ENCODE measurements at places on chromosomes 7 and 10.
A peak's percentile ranks its signal among the peaks of the same experiment; 100 is the strongest.

GRCh38 chr7:137462074-137462715 lies 118.7 kb upstream of the PTN start:
- no peak for DNase-seq

- DNase-seq: no peak
Measured at GRCh38 chr7:104891949-104892348, 122.1 kb upstream of the KMT2E start.

DNA sequence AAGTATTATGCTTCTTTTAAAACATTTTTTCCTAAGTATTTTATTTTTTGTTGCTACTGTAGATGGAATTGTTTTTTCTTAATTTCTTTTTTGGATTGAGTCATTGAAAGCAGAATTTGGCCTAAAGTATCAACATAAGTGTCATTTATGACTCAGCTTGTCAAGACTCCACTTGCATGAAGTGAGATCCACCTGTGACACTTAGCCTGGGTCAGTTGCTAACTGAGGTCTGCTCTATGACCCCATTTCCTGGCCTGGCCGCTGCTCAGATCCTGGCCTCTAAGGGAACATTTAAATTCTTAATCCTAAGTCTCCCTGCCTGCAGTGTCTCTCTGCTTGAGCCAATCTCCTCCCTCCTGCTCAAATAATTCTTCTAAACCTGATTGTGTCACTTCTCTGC lies 35.5 kb downstream of the TMEM270 start:
- no peak for DNase-seq

DNA sequence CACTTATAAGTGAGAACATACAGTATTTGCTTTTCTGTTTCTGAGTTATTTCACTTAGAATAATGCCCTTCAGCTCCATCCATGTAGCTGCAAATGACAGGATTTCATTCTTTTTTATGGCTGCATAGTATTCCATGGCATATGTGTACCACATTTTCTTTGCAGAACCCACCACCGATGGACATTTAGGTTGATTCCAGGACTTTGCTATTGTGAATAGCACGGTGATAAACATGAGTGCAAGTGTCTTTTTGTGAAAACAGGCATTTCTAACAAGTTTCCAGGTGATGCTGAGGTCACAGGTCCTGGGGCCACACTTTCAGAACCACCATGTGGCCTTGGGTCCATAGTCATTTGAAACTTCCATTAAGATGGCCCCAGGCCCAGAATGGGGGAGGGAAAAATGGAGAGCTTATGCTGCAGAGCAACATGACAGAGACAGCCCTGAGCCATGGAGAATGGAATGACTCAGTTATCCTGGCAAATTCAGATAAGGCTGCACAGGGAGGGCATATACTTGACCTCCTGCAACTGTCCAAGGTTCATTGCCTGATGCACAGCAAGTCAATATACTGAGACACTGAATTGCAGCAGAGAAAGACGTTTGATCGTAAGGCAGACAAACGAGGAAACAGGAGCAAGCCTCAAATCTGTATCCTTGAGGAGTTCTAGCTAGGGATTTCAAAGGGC lies 248.0 kb upstream of the GALNT17 start:
- no peak for DNase-seq

GRCh38 chr10:71388171-71388570 lies 8.5 kb upstream of the CDH23 start:
- no peak for DNase-seq

- DNase-seq: no peak
Measured at GRCh38 chr7:98399462-98399861, 1.4 kb downstream of the BAIAP2L1 start.

- no peak for DNase-seq
Measured at GRCh38 chr10:12702215-12702770, 299.2 kb downstream of the CCDC3 start.

DNA sequence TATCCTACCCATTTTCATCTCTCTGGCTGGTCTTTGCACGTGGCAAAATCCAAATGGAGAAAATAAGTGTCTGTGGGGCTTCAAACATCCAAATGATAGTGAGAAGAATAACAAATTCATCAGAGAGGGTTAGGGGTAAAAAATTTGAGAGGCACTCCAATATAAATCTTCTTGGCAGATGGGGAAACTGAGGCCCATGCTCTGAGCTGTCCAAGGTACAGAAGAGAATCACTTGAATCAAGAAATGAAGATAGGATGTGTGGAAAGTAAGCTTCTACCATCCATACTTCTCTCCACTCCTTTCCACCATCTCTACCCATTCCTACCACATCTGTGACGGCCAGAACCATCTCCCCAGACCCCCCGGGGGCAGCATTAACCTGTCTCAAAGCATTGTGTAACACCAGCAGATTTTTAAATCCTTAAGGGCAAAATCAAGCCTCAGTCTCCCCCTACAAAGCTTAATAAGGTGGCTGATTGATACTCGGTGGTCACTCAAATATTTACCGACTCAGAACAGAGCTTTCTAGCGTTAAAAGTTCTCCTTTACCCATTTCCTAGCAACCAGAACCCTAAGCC lies 818 bp downstream of the GOT1 start:
- DNase-seq: no peak

- no peak for DNase-seq
Measured at GRCh38 chr7:94047956-94048355, 43.8 kb upstream of the BET1 start.

- no peak for DNase-seq
Measured at GRCh38 chr7:143437578-143437977, 5.7 kb upstream of the TAS2R60 start.

DNA sequence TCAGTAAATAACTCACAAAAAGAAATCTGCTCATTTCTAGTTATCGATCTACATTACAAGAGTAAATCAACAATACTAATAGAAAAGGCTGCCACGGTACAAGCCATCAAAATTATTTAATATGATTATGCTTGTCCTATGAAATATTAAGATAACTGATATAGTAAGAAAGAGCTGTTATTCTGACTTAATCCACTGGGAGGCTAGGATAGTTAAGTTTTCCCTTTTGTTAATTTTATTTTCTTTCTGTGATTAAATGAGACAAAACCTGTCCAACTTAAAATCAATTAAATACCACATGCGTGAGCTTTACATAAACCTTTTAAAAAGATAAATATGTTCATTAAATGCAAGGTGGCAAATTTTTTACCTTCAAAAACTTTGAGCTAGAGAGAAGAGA lies 114.8 kb downstream of the LMBR1 start:
- no peak for DNase-seq

GRCh38 chr10:71397296-71398212 lies 834 bp downstream of the CDH23 start:
- no peak for DNase-seq

GRCh38 chr10:29140991-29141390 lies 147.9 kb upstream of the LYZL1 start:
- DNase-seq: no peak

- DNase-seq: no peak
Measured at GRCh38 chr7:107486041-107486440, 16.2 kb downstream of the GPR22 start.

- no peak for DNase-seq
Measured at GRCh38 chr7:85074016-85074415, 112.8 kb downstream of the SEMA3D start.

DNA sequence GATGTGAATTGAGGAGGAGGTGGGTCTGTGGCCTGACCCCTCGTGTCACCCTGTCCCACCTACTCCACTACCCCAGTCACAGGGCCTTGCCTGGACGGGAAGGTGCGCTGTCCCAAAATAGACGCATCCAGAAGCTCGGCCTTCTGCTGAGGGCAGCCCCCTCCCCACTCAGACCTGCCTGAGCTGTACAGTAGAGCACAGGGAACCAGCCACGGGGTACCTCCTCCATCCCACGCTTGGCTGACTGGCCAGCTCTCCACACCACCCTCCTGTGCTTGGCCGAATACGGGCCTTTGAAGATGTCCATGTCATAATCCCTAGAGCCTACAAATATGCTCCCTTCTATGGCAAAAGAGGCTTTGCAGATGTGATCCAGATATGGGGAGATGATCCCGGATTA lies 88.3 kb downstream of the CHST15 start:
- no peak for DNase-seq

DNA sequence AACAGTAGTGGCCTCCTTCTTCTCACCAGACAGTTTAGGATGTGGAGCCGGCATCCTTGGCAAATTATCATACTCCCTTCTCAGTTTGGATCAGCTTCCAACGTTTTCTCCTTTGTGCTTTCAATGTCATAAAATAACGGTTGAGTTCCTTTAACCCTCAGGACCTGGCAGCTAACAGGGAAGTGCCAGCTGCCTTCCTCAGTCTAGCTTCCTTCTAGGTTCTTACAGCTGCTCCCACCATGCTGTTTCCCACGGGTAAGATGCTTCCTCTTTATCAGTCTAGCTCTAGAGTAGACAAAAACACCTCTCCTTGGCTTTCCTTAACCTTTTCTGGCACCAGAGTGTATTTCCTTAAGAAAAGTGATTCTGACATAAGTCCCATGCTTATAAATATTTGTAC lies 33.2 kb downstream of the BLVRA start:
- no peak for DNase-seq

- DNase-seq: no peak
Measured at GRCh38 chr10:28811639-28812349, 134.5 kb downstream of the BAMBI start.

GRCh38 chr10:2619472-2619871 lies 447.9 kb upstream of the PFKP start:
- DNase-seq: no peak

- DNase-seq: no peak
Measured at GRCh38 chr7:116420003-116420402, 79.5 kb upstream of the CAV2 start.

DNA sequence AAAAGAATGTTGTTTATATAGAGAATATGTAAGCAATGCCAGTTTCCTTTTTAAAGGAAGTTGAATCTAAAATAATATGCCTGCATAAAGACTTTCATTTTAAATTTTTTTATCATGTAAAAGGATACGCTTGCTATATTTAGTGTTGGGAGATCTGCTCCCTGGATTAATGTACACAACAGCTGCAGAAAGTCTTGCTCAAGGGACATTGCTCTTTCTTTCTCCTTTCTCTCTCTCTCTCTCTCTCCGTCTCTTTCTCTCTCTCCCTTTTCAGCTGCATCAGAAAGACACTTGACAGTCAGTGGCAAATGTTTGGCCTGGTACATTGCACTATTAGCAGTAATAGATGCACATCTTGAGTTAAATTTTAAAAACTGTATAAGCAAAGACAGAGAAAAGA lies 739 bp downstream of the MYPN start:
- no peak for DNase-seq

GRCh38 chr7:18140943-18141342 lies 113.3 kb upstream of the PRPS1L1 start:
- no peak for DNase-seq

- DNase-seq: peak; percentile 51
Measured at GRCh38 chr10:11986593-11987216, 55.9 kb downstream of the UPF2 start.

Data from stimulated activated CD4-positive, alpha-beta T cell treated with anti-CD3 and anti-CD28 coated beads, TNF-alpha, amount 100 ng/mL, for 48 hours (primary cell).